B cell (primary cell): ENCODE measurements at places on chromosomes 3 and 15. TPM values are rescaled to one million over a fixed set of nuclear protein-coding genes. Genes with fewer than 3 reads are reported as not detected.
A peak's percentile ranks its signal among the peaks of the same experiment; 100 is the strongest.

Gene WNT5A
- not detected in 2 replicates for total RNA-seq

Gene KCNMB3
- total RNA-seq, result 5.7 and 6.1 TPM in 2 replicates

Gene LIPC
- not detected in 2 replicates for total RNA-seq

Gene NAALADL2
- not detected in 2 replicates for total RNA-seq

Gene TGM4
- total RNA-seq, result not detected in 2 replicates

Gene NLGN1
- not detected in 2 replicates for total RNA-seq

Gene MCTP2
- 64.8 and 68.5 TPM in 2 replicates for total RNA-seq

Gene P2RY12
- 0.73 and 0.79 TPM in 2 replicates for total RNA-seq

- no peaks in the 10 kb centered on the region for H3K36me3 ChIP-seq
- H3K27me3 ChIP-seq, result no peaks in the 10 kb centered on the region
- no peaks in the 10 kb centered on the region for H3K4me1 ChIP-seq
- no peak for DNase-seq
- no peak overlapping the region for H3K27ac ChIP-seq
Measured at GRCh38 chr3:14297784-14298236, 104.6 kb upstream of the SLC6A6 start.

DNA sequence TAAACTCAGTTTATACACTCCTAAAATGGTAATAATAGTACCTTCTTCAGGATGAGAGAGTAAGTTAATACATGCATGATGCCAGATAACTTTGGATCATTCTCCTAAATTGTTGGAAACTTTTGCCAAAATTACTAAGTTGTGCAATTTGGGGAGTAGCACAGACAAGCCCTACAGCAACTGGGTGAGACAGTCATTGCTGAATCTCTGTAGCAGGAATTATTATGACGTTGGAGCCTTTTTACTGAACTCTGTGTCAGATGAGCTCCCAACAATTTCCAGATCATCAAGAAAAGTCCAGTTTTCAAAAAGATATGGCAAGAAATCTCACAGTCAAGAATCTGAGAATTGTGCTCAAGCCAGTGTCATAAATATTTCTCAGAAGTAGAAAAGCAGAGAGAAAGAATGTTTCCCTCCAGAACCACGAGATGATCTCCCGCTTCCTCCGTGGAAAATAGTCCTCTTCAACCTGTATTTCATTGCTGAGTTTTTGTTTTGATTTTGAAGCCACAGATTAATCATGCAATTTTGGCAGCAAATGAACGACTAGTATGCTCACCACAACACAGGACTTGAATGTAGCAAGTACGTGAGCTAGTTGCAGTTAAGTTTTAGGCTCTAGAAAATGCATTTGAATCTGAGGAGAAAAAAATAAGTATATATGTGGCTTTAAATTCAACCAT, 485.4 kb downstream of the CNTN6 start:
- no peaks in the 10 kb centered on the region for H3K4me1 ChIP-seq
- no peaks in the 10 kb centered on the region for H3K27me3 ChIP-seq
- H3K4me3 ChIP-seq, result no peak overlapping the region
- H3K36me3 ChIP-seq, result no peaks in the 10 kb centered on the region
- no peak for DNase-seq

GRCh38 chr15:68681836-68682235, 103.0 kb downstream of the CORO2B start:
- no peaks in the 10 kb centered on the region for H3K36me3 ChIP-seq
- H3K27ac ChIP-seq, result no peak overlapping the region
- no peak for DNase-seq

DNA sequence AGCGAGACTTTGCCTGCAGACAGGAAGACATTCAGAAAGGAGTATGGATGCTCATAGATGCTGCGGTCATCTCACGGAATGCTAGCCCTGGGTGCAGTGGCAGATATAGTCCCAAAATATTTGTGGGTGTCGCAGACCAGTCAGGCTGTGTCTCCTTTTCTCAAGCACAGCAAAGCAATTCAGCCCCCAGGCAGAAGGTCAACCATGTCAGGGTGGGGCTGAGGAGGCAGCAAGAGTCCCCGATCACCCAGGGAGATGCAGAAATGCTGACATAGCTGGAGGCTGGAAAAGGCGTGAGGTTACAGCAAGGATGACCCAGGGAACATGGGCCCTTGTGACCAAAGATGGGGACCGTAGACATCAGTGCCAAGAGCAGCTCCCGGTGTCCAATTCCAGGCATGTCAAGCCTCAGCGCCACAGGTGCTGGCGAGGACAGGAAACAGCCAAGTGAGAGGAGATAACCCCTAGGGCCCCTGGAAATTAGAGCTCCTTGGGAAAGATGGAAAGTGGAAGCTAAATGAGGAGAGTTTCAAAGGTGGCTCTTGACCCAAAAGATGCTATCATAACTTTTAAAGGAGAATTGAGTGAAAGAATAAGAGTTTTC, 81.2 kb upstream of the ABHD17C start:
- H3K27ac ChIP-seq, result no peak overlapping the region
- no peaks in the 10 kb centered on the region for H3K36me3 ChIP-seq
- no peak overlapping the region for H3K4me3 ChIP-seq
- no peaks in the 10 kb centered on the region for H3K27me3 ChIP-seq
- no peaks in the 10 kb centered on the region for H3K4me1 ChIP-seq

- peaks cover 5% of the 10 kb centered on the region for H3K4me1 ChIP-seq
- H3K36me3 ChIP-seq, result no peaks in the 10 kb centered on the region
- H3K4me3 ChIP-seq, result peak overlapping the region; percentile 73
- H3K27me3 ChIP-seq, result no peaks in the 10 kb centered on the region
- no peak for DNase-seq
- no peak overlapping the region for H3K27ac ChIP-seq
Measured at GRCh38 chr3:194632226-194632808, 902 bp downstream of the TMEM44 start.

DNA sequence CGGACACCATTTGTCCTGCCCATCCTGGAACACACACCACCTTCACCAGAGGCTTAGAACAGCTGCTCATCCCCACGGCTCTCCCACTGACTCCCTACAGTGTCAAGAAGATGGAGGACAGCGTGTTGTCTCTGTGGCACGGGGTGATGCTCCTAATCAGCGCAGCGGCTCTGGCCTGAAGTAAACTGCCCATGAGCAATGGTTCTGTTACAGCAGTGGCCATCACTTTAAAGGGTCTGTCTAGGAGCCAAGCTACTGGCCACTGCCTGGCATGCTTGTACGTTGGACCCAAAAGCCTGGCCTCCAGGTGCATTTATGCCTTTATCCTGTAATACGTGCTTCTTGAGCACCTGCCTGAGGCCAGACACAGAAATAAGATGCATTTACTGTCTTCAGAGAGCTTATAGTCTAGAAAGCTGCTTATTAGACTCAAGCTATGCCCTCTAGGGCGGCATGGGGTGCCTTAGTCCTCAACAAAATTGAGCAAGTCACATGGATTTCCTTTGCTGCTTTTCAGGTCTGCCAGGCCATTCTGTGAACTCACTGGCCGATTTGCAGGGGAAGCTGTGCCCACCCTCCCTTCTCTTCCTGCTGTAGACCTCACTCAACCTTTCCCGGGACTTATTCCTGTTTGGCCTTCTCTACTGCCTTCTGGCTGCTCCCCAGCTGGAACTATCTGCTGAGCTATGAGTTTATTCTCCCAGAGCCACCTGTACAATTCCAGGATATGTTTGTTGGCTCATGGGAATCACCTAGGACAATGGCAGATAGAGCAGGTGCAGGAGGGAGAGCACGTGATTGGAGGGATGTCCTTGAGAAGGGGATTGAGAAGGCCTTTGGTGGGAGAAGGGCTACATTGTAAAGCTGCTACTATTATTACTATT, 51.9 kb downstream of the STARD5 start:
- H3K36me3 ChIP-seq, result no peaks in the 10 kb centered on the region
- no peak overlapping the region for H3K27ac ChIP-seq
- no peaks in the 10 kb centered on the region for H3K27me3 ChIP-seq
- no peak for DNase-seq
- peaks cover 13% of the 10 kb centered on the region for H3K4me1 ChIP-seq
- H3K4me3 ChIP-seq, result no peak overlapping the region

GRCh38 chr3:11006986-11007933, 14.7 kb downstream of the SLC6A1 start:
- no peaks in the 10 kb centered on the region for H3K36me3 ChIP-seq
- no peak overlapping the region for H3K27ac ChIP-seq
- no peak overlapping the region for H3K4me3 ChIP-seq
- H3K4me1 ChIP-seq, result no peaks in the 10 kb centered on the region

- no peak for DNase-seq
- no peaks in the 10 kb centered on the region for H3K36me3 ChIP-seq
- H3K27me3 ChIP-seq, result no peaks in the 10 kb centered on the region
- no peak overlapping the region for H3K27ac ChIP-seq
- H3K4me3 ChIP-seq, result no peak overlapping the region
Measured at GRCh38 chr3:130488769-130489450, 28.1 kb upstream of the COL6A6 start.

DNA sequence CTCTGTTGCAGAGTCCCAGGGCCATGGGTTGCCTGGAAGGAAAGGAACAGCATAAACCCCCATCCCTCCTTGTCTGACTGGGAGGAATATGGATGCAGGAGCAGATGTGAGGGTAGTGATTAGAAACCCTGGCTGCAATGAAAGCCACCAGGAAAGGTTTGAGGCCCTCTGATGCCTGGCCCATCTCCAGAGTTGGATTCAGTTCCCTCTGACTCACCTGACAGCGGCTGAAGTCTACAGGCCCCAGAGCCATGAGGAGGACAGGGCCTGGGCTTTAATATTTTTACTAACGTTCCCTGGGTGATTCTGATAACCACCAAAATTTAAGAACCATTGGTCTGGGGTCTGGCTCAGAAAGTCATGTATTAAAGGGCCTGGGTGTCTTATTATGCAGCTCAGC, 214.0 kb downstream of the EPHB1 start:
- H3K27ac ChIP-seq, result no peak overlapping the region
- no peaks in the 10 kb centered on the region for H3K27me3 ChIP-seq
- no peaks in the 10 kb centered on the region for H3K4me1 ChIP-seq
- H3K36me3 ChIP-seq, result no peaks in the 10 kb centered on the region
- no peak for DNase-seq

DNA sequence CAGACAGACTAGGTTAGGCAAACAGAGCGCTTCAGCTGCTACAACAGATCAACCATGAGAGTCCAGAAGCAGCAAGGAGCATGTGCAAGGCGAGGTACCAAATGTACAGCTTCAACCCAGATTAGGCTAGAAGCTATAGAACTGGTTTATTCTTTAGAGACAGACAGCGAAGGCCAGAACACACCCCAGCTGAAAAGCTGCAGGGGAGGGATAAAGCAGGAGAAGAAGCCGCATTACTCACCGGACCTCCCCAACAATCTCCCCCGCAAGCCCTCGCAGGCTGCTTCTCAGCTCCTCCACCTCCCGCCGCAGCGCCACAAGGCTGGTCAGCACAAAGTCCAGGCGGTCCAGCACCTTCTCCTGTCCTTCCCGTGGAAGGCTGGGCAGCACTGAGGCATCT, 3.3 kb downstream of the RMDN3 start:
- no peak overlapping the region for H3K27ac ChIP-seq
- H3K27me3 ChIP-seq, result no peaks in the 10 kb centered on the region
- H3K4me1 ChIP-seq, result peaks cover 8% of the 10 kb centered on the region
- no peak for DNase-seq

DNA sequence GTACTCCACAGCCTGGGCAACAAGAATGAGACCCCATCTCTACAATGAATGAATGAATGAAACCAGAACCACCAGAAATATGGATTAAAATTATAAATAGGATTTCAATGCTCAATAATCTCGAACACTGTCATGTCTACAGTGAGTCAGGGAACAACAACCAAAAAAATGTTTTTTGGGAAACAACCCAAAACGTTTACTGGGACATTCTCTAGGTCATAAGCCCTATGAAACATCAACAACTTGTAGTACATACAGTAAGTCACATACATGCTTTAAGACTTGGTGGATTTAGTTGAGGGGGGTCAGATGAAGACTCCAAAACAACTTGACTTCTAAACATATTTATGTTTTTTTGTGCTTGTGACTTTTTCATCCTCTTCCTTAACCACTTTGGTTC, 511.2 kb downstream of the FOXP1 start:
- DNase-seq, result no peak
- H3K4me3 ChIP-seq, result no peak overlapping the region
- no peaks in the 10 kb centered on the region for H3K27me3 ChIP-seq
- peaks cover 61% of the 10 kb centered on the region for H3K4me1 ChIP-seq

- no peak overlapping the region for H3K4me3 ChIP-seq
- no peak for DNase-seq
- no peak overlapping the region for H3K27ac ChIP-seq
- no peaks in the 10 kb centered on the region for H3K27me3 ChIP-seq
- H3K36me3 ChIP-seq, result no peaks in the 10 kb centered on the region
- H3K4me1 ChIP-seq, result no peaks in the 10 kb centered on the region
Measured at GRCh38 chr15:91515188-91515754, 338.2 kb upstream of the SLCO3A1 start.

- no peak overlapping the region for H3K4me3 ChIP-seq
- no peaks in the 10 kb centered on the region for H3K4me1 ChIP-seq
- no peaks in the 10 kb centered on the region for H3K27me3 ChIP-seq
Measured at GRCh38 chr3:194279101-194279500, 72.0 kb downstream of the CPN2 start.
